Lower lobe of right lung (tissue), 2 donors: ENCODE measurements at places on chromosomes 5 and 9. TPM values are rescaled to one million over a fixed set of nuclear protein-coding genes. Genes with fewer than 3 reads are reported as not detected.

ZNF879 gene
- 7.3 TPM for total RNA-seq

- no peak for DNase-seq
- no peaks in the 10 kb centered on the region for H3K4me1 ChIP-seq
- no peaks in the 10 kb centered on the region for H3K27me3 ChIP-seq
- H3K4me3 ChIP-seq: no peak overlapping the region
Observed at GRCh38 chr9:71504636-71505035, 263.7 kb downstream of the CEMIP2 start.

- no peak overlapping the region for H3K4me3 ChIP-seq
- no peaks in the 10 kb centered on the region for H3K27me3 ChIP-seq
- no peak overlapping the region for H3K27ac ChIP-seq
- no peak for DNase-seq
Observed at GRCh38 chr5:142151436-142152383, 43.1 kb downstream of the NDFIP1 start.

GRCh38 chr5:36637101-36637500 is 30.7 kb downstream of the SLC1A3 start:
- no peaks in the 10 kb centered on the region for H3K36me3 ChIP-seq
- no peak overlapping the region for H3K27ac ChIP-seq
- no peak for DNase-seq
- H3K4me1 ChIP-seq: no peaks in the 10 kb centered on the region
- H3K27me3 ChIP-seq: no peaks in the 10 kb centered on the region

TMEFF1 gene
- total RNA-seq: 0.80 TPM

DNA sequence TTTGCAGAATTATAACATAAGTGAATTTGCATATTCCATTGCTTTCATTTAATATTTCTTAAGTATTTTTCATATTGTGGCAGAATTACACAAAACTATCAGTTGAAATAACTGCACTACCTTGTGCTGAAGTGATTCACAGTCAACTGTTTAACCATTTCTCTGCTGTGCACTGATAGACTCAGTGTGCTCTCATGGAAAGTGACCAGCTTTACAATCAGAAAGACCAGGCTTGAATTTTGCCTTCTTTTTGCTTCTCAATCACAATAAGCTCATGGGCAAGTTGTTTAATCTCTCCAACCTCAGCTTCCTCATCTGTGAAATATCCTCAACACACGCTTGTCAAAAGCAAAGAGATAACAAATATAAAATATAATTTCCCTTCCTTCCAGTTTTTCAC is 18.3 kb downstream of the CDK5RAP2 start:
- peaks cover 39% of the 10 kb centered on the region for H3K36me3 ChIP-seq
- no peaks in the 10 kb centered on the region for H3K4me1 ChIP-seq
- no peaks in the 10 kb centered on the region for H3K27me3 ChIP-seq
- no peak for DNase-seq
- no peak overlapping the region for H3K4me3 ChIP-seq

- peaks cover 5% of the 10 kb centered on the region for H3K4me1 ChIP-seq
- H3K27ac ChIP-seq: no peak overlapping the region
- H3K4me3 ChIP-seq: no peak overlapping the region
- H3K27me3 ChIP-seq: peaks cover 10% of the 10 kb centered on the region
Observed at GRCh38 chr9:135280666-135281065, 193.2 kb downstream of the OLFM1 start.

DNA sequence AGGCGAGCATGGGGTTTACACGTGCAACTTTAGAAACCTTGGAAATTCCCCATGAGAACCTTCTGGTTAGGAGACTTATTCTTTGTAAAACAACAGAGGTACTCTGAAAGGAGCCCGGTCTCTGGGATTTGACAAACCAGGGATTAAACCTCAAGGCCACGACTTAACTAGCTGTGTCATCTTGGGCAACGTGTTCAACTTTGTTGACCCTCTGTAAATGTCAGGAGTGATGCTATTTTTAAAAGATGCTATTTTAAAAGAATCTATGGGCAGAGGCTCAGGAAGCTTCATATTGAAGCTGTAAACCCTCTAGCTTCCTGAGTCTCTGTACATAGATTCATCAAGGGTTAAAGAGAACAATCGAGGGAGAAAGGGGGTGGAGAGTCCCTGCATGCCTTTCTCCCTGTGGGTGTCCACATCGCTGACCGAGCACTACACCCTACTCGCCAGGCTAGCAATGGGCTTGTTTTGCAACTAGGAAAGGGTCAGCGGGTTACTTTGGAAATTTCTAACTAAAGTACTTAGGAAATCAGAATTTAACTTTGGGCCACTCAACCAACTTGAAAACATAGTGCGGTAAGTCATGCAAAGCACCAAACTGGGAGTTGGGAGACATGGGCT is 2.1 kb downstream of the SLC36A2 start:
- H3K27ac ChIP-seq: no peak overlapping the region
- H3K4me3 ChIP-seq: no peak overlapping the region
- no peak for DNase-seq
- no peaks in the 10 kb centered on the region for H3K4me1 ChIP-seq

DNA sequence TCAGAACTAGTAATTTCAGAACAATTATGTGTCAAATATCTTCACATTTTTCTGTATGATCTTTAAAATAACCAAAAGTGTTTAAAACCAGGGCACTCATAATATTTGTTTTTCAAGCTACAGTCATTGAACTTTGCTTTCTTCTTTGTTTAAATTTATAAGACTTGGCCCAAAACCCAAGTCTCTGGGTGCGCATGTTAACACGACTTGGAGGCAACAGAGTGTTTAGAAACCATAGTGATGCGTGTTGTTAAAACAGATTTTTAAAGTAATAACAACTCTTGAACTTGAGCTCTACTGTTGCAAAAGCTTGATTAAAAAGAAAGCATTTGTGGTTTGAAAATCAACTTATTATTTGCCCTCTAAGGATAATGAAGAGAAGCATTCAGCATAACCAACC is 26.0 kb upstream of the GRIN3A start:
- H3K4me3 ChIP-seq: no peak overlapping the region
- H3K27ac ChIP-seq: no peak overlapping the region
- H3K4me1 ChIP-seq: no peaks in the 10 kb centered on the region
- no peaks in the 10 kb centered on the region for H3K36me3 ChIP-seq
- DNase-seq: no peak
